ENCODE measurements at places on chromosomes 5 and 9.

DNA sequence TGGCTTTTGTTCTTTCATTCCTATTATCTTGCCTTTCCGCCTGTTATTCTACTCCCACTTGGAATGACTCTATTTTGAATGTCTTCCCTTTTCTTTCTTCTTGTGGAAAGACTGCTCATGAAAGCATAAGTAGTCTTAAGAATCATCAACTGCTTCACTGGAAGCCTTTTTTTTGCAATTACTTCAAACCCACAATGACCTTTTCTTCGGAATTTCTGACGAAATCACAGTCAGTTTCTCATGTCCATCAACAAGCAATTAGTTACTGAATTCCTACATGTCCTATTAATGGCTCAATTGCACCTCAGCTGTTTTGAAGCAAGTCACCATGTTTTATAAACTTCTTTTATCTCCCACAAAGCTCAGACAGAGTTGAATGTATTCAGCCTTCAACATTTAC lies 196.2 kb downstream of the TARS1 start:
- DNase-seq, result no peak

DNA sequence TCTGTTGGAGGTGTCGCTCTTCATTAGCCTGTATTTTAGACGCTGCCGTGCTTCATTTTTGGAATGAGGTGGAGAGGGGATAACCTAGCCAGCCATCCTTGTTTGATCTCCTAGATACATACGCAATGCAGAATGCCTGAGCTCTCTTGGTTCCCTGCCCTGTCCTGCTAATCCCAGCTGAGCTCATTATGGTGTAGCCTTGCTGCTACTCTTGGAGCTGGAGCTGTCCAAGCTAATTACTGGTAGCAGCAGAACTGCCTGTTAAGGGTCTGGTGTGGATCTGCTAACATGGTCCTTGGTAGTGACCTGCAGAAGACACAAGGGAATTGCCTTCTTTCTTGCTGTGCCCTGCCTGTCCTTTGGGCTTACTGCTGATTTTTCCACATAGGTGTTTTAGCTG lies 207.9 kb downstream of the CNTLN start:
- no peak for DNase-seq

GRCh38 chr5:88502179-88503040 lies 233.8 kb upstream of the TMEM161B start:
- DNase-seq, result no peak

DNA sequence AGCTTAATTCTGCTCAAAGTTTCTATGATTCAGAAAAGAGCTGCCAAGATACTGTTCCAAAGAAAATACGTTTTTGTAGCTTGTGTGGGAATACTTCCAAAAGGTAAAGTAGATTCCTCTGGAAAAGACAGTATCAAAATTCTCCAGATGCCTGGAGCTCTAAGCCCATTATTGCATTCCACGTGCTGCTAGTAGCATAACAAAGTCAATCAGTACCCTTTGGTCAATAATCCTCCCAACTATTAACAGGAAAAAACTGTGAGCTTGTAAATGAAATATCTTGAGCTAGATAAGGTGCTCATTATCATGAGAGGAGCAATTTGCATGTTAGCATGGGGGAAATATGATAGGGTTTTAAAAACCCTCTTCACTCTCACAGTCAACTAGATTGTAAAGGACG lies 229.5 kb upstream of the TYRP1 start:
- DNase-seq, result no peak
